ENCODE measurements at places on chromosomes 5 and 9.

GRCh38 chr9:76655121-76655541 lies 109.1 kb upstream of the PCA3 start:
- no peak for DNase-seq

- no peak for DNase-seq
These were observed 17.6 kb upstream of the TARS1 start for GRCh38 chr5:33423018-33423630.

DNA sequence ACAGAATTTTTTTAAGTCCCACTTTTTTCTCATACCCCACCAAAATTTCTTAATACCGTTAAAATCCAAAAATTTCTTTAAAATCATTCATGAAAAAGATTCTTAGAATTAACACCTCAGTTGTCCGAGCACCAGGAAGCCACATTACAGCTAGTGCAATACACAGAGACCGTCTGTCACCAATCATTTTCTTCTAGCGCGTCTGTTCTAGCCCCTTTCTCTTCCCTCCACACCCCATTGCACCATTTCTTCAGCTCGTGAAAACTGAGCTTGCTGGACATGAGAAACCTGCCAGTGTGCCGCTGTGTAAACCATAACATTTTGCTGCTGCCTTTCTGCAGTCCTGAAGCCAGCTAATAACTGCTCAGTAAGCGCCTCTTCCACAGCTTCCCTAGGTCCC lies 5.0 kb downstream of the SFXN1 start:
- no peak for DNase-seq

DNA sequence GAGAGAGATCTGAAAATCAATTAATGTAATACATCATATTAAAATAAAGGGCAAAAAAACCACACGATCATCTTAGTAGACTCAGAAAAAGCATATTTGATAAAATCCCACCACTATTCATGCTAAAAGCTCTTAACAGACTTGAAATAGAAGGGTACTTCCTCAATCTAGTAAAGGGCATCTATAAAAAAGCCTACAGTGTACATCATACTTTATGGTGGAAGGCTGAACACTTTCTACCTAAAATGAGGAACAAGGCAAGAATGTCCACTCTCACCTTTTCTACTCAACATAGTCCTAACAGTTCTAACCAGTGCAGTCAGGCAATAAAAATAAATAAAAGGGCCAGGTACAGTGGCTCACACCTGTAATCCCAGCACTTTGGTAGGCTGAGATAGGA lies 38.9 kb downstream of the POLK start:
- DNase-seq, result no peak

GRCh38 chr5:75677607-75678006 lies 39.6 kb downstream of the POC5 start:
- no peak for DNase-seq

- no peak for DNase-seq
These were observed 48.0 kb downstream of the ZNF366 start for GRCh38 chr5:72459089-72459661.

DNA sequence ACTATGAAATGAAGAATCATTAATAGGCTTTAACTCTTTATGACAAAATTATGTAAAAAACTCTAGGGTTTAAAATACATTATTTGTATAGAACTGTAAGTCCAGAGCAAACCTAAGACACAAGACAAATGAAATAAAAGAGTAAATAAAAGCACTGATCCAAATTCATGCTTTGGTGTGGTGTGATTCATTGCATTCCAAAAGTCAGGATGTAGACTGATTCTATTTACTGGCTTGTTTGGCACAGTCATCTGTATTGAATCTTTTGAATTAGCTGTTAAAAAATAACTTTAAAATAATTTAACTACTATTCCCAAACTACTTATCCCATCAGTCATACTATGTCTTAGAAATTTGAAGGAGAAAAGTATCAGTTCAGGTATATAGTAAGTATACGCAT lies 31.1 kb downstream of the IL4 start:
- no peak for DNase-seq

- no peak for DNase-seq
These were observed 17.3 kb upstream of the SMAD5 start for GRCh38 chr5:136115183-136115865.

GRCh38 chr5:116377276-116378006 lies 197.2 kb downstream of the SEMA6A start:
- DNase-seq, result no peak

GRCh38 chr5:131475541-131475941 lies 159.5 kb downstream of the RAPGEF6 start:
- no peak for DNase-seq

- no peak for DNase-seq
These were observed 56.8 kb downstream of the FAM81B start for GRCh38 chr5:95447961-95448360.
